Foreskin keratinocyte (primary cell): ENCODE measurements at places on chromosomes 7 and 10.

- no peak for DNase-seq
Observed at GRCh38 chr7:44454348-44454747, 36.1 kb downstream of the NUDCD3 start.

DNA sequence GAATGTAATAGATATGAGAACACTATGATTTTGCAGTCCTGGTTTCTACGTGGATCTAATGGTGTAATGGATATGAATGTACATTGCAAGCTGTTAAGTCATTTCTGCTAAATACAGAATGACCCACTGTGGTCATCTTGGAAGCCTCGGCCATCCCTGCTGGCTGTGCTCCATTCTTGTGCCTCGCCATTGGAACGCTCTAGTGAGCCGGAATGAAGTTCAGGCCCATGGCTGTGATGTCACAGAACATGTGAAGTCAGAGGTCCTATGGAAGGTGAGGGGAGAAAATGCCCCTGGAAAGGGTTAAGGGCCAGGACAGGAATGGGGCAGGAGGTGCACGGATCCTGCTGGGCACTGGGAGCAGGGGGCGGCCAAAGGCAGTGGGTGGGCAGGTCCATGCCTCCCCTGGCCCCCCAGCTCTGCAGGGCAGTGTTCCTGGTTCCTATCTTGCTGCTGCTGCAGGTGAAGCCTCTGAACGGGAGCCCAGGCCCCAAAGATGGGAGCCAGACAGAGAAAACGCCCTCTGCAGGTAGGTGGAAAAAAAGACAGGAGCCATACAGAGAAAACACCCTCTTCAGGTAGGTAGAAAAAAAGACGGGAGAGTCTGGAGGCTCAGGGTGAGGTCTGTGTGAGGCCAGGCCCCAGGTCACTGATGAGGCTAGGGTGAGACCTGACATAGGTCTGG is at the start of gene LLCFC1:
LLCFC1 (plus strand) TSS at position 259 of the 685 bp plus-strand sequence; CDS start at position 397, 138 bp downstream.
- DNase-seq, result no peak

GRCh38 chr7:39951226-39952194 is 1.5 kb downstream of the CDK13 start:
- peak; percentile 56 for DNase-seq

DNA sequence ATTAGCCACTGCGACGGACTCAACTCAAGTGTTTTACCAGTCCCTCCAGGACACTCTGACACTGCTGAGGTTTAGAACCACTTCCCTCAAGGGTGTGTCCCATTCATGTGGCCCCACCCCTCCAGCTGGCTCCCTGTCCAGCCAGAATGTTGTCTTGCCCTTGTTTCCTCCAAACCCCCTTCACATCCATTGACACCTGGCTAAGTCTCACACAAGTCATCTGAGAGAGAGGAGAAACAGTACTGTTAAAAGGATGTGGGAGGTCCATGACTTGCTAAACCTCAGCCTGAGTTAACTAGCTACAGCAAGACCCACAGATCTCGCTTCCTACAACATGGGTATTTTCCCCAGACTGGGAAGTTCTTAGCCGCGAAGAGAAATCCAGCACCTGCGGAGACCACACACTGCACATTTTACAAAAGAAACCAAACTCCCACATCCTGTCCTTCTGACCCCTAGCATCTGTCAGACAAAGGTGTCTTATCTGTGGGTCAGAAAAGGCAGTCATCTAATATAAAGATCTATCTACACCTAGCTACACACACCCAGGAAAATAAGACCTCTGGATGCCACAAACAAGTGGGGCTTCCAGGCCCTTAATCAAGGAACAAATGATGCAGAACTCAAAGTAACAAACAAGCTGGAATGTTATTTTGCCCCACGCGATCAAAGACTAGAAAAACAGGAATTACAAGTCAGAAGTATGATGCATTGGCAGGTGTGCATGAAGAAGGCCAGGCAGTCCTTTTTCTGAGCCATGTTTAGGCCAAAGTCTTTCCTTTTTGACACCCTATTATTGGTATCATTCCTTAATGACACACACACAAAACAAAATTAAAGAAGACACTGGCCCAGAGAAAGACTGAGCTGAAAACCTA is 13.9 kb downstream of the OSBPL3 start:
- DNase-seq, result peak; percentile 77

DNA sequence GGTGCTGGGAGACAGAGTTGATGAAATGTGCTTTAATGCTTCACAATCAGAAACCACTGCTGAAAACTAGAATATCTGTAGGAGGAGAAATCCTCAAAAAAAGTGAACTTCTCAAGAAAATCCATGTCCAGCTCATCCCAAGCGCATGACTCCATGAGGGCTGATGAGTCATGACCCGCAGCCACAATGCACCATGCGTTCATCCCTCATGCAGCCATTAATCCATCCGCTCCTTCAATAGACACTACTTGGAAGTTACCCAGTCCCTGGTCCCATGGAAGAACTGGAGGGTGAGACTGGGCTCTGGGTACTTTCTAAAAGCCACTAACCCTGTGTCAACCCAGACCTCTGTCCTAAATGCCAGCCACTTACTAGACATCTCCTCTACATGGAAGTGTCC is 24.4 kb downstream of the TMEM273 start:
- DNase-seq, result no peak

GRCh38 chr7:69283421-69283820 is 314.9 kb upstream of the AUTS2 start:
- DNase-seq, result no peak

GRCh38 chr10:129695671-129696070 is 228.6 kb downstream of the MGMT start:
- DNase-seq, result no peak

GRCh38 chr10:19847321-19847720 is 31.1 kb downstream of the PLXDC2 start:
- DNase-seq, result peak; percentile 81

- DNase-seq, result no peak
Observed at GRCh38 chr7:16026253-16027020, 340.0 kb upstream of the MEOX2 start.

DNA sequence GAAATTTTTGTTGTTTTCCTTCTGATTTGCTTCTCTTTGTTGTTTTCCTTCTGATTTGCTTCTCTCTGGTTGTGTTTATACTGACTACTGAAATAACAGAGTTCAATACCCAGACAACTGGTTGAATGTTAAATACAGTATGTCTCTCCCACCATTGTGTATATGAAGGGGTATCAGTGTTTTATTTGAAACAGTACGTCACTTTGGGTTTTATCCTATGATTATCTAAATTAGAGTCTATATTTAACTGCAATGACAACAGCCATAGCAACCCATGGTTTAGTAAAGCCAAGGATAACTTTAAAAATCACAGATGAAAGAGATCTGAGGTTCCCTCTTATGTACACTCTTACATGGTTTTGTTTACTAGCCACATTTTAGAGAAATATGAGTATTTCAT is 141.3 kb downstream of the GNAT3 start:
- no peak for DNase-seq

DNA sequence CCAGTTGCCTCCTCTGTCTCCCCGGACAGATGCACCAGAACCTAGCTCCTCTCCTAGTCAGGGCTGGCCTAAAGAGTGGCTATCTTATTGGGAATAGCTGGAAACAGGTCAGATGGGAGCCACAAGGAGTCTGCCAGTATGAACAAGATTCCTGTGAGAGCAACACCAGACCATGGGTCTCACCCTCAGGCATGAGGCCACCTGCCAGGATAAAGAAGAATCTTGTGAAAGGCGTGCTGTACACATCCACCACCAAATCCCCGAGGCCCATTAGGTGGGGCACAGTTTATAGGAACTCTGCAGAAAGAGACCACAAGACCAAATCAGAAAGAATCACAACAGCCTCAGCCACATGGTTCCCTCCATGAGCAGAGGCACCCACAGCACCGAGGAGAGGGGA is 325.9 kb downstream of the TNS3 start:
- peak; percentile 11 for DNase-seq

DNA sequence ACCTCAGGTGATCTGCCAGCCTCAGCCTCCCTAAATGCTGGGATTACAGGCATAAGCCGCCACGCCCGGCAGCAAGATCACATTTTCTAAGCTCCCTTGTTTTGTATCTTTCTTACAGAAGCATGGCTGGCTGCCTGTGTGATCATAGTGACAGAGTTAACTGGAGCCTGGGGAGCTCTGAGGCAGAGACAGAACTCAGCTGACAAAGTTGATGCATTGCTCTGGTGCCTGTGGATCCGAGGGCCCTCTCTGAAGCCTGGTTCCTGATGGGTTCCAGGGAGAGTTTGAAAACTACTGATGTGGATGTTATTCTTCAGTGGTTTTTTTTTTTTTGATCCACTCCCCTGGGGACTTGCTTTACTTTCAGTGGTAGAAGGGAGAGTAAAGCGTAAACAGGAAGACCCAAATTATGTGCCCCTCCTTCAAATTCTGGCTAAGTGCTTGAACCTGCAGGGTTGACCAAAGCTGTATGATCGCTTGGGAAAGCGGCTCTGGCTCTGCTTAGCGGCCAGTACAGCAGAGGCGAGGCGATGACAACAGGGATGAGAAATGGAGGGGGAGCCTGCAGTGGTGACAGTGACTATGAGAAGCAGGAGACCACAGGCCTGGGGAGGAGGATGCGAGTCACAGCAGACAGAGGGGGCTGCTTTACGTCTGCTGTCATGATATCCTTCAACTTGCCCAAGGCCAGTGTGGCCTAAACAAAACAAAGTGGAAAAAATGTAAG is 6.8 kb upstream of the EFCAB10 start:
- DNase-seq, result no peak

- no peak for DNase-seq
Observed at GRCh38 chr7:98869597-98870120, at the start of gene TMEM130. Gene TMEM130, minus strand, starts transcription at chr7:98870014. Its CDS starts 153 bp downstream, at chr7:98869861.

DNA sequence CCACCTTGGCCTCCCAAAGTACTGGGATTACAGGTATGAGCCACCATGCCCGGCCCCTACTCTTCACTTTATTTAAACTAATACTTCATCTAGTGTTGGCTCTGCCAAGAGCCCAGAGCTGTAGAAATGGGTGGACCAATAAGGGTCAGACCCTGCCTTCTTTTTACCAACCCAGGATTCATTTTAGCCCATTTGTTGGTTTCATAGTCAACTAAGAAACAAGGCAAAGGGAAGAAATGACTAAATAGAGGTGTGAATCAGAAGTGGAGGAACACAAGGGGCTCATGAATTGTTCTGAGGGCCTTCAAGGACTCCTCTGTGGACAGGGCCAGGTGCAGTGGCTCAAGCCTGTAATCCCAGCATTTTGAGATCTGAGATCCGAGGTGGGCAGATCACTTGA is 1.1 kb downstream of the ANKRD2 start:
- no peak for DNase-seq

GRCh38 chr10:28354511-28354910 is 51.6 kb upstream of the MPP7 start:
- DNase-seq, result no peak

GRCh38 chr10:62195675-62195926 is 73.0 kb downstream of the RTKN2 start:
- no peak for DNase-seq

DNA sequence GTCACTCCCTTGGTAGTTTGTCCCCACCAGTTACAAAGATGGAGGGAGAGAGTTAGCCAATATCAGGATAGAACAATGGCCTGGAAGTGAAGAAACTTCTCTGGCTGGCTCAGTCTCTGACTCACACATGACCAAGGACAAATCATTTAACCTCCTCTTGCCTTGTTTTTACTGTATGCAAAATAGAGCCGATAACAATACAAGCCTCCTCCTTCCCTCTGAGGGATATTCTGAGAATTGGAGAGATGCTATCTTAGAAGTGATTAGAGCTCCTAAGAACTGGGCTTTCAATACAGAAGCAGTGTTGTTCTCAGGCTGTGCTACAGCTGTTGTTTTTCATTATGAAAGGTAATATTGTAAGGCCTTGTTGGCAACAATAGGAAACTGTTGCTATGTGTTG is 87.7 kb upstream of the EGR2 start:
- DNase-seq, result peak; percentile 38

- DNase-seq, result no peak
Observed at GRCh38 chr7:30448461-30449189, 30.0 kb downstream of the NOD1 start.

DNA sequence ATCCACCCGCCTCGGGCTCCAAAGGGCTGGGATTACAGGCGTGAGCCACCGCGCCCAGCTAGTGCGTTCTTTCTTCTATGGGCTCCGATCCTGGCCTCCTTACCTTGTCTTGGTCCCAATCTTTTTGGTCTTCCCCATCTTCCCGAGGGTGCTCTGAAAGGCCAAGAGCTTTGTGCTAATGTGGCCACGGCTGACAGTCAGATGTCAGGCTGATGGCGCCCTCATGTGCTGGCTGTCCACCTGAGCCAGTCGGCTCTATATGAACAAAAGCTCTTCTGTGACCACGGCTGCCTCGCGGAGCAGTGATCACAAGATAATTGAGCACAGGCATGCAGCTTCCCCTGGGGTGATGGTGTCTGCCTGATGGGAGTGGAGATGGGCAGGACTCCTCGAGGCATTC is 11.0 kb upstream of the AHCYL2 start:
- DNase-seq, result no peak

- no peak for DNase-seq
Observed at GRCh38 chr10:29685506-29685905, 50.7 kb upstream of the SVIL start.

DNA sequence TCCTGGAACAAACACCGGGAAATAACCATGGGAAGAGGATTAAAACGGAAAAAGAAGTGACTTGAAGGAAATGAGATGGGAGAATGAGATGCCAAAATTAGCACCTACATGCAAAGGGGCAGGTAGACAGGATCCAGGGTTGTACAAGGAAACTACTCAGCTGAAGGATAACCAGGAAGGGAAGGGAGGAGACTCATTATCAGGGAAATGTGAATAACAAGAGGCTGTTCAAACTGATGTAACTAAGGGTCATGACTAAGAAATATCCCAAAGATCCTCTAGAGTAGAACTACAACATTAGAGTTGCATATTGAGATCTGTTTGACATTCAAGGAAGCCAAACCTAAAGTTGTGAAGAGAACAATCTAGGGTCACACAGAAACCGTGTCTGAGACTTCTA is 166.2 kb upstream of the SP8 start:
- DNase-seq, result no peak

DNA sequence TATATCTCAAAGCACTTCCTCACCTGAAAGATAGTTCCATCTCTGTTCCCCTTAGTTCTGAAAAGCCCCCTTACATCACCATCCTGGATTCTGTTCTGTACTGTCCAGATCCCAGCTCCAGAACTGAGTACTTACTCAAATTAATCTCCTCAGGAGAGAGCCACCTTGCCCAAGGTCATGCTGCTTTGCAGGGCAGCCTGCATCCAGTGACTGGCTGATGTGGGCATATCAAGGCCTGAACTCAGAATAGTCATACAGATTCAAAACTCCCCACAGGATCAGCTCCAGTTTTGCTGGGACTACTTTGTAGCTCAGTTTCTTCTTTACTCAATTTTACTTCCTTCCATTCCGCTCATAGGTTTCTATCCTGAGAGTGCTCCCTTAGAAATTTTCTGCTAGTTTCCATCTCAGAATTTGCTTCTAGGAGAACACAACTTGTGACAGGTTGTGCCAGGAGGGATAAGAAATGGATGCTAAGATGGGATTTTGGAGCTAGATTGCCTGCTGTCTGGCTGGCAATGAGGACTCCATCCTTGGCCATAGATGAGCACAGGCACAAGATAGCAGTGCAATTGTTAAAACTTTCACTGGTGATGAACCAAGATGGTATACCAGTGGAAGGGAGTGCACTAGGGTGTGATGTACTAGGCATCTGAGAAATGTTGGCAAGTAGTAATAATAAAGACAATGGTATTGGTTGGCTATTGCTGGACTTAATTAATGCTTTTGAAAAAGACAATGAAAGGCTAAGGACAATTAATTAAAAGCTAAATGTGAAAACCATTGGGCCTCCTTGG is 17.3 kb downstream of the SRGN start:
- no peak for DNase-seq

GRCh38 chr10:112507988-112508387 is 61.0 kb downstream of the VTI1A start:
- DNase-seq, result no peak

GRCh38 chr10:71773221-71773971 is at the start of gene VSIR:
Gene VSIR, minus strand, starts transcription at chr10:71773520. Its CDS starts 81 bp downstream, at chr10:71773439.
- peak; percentile 97 for DNase-seq
